HepG2 (cell line): ENCODE measurements at places on chromosomes 1 and 21.
A peak's percentile ranks its signal among the peaks of the same experiment; 100 is the strongest.

DNA sequence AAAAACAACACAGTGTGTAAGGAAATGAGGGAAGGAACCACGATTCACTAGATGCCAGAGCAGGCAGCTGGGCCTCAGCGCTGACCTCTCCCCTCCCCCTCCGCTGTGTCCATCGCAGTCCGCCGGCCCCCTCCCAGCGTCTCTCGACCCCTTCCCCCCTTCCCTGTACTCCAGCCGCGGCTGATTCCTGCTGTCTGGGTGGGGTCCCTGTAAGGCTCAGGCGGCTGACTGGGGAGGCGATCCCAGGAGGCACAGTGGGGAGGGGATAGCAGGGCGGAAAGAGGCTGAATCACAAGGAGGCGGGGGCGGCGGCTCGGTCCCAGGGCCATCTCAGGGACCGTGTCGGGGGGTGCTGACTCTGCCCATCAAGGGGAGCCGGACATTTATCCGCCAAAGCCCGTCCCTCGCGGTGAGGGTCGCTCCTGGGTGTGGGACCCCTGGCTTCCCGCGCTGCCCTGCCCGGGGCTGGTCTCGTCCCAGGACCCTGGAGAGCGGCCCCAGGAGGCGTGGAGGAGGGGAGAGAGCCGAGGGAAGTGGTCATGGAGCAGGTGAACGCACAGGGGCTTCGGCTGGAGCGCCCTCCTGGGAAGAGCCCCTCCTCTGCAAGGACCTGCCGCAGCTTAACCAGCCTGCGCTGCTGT, 241.9 kb downstream of the PTPRU start:
- DNase-seq = no peak

- no peak for DNase-seq
These were observed 5.6 kb upstream of the TTC39A start for GRCh38 chr1:51336004-51336403.

GRCh38 chr1:111690306-111690617, 48.9 kb downstream of the INKA2 start:
- DNase-seq = no peak

DNA sequence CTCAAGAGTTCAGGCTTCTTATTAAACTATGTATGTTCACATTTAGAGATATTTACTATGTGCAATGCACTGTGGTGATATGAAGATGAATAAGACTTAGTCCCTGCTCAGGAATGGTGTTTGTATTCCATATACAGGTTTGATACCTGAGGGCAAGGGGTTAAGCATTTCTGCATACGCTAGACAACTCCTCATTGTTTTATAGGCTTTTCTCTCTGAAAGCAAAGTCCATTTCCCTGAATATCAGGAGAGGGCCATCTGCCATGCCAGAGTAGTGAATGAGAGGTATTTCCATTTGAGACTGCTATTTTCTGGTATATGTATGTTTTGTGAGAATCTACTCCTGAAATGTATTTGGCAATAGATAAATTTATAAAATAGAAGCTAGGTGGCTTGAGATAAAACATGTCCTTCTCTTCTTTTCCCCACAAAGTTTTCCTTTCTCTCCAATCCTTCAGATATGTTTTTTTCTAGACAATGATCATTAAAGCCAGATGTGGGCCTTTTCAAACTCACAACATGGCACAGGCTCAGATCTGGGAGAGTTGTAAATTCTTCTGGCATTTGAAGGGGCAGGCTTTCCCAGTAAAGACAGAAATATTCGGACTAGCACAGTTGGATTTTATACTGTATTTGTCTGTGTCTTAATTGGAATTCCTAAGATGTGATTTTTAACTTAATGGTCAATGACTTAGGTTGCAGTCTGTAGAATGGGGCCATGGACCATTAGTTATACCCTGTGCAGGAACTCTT, 73.3 kb upstream of the WDR26 start:
- DNase-seq = peak; percentile 43

GRCh38 chr1:93350322-93350721, 4.6 kb downstream of the DR1 start:
- DNase-seq = no peak

DNA sequence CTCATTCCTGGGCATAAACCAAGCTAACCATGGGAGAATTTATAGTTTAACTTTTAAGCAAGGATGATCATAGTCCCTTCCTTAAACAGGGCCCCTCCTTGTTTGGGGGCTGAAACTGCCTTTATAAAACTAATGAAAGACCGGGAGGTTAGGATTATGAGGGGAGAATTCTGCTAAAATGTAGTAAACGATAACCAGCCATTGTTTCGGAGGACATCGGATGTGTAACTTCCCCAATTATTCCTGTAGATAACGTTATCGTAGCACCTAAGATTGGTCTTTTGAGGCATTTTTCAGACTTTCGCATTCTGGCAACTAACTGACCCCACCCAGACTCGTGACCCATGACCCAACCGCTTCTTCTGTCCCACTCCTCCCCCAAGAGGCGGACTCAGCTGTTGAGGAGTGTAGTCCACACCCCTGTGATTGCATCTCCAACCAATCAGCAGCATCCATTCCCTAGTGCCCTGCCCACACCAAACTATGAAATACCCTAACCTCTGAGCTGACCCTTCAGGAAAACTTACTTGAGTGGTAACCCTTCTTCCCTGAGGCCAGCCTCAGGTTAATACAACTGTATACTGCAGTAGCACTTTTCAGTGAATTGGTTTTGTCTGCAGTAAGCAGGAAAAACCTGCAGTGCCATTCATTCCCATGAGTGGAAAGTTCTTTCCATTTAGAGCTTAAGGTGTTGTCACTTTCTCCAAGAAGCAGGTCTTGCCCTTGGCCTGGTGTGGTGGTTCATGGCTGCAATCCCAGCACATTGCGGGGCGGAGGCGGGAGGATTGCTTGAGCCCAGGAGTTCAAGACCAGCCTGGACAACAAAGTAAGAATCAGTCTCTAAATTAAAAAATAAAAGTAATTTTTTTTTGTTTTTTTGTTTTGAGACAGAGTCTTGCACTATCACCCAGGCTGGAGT, 823 bp upstream of the SYF2 start:
- peak; percentile 91 for DNase-seq

- DNase-seq = no peak
These were observed 160.1 kb downstream of the CTH start for GRCh38 chr1:70571191-70571590.

DNA sequence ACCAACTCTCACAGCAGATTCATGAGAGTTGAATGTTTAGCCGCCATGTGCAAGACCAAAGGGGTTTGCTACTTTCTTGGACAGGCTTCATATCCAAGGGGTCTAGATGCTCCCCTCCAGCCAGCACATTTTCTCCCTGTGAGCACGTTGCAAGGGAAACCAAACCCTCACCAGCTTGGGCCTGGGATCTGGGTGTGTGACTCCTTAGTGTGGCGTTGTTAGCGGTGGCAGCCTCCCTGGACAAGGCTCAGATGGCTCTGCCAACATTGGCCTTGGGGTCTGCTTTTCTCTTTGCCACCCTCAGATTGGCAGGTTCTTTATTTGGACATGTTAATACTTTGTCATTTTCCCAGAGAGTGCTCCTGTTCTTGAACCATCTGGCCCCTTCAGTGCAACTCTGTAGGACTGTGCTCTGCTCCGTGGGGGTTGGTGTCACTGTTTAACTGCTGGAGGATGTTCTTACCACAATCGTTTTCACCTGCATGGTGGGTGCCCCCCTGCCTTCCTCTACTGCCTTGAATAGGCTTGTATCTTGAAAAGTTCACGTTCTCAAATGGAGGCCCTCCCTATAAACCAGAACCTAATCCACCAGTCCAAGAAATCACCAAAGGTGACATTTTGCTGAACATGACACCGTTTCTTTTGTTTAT, 13.4 kb downstream of the ABCG1 start:
- no peak for DNase-seq

- no peak for DNase-seq
These were observed 256.5 kb downstream of the ZNF648 start for GRCh38 chr1:181804989-181805388.

DNA sequence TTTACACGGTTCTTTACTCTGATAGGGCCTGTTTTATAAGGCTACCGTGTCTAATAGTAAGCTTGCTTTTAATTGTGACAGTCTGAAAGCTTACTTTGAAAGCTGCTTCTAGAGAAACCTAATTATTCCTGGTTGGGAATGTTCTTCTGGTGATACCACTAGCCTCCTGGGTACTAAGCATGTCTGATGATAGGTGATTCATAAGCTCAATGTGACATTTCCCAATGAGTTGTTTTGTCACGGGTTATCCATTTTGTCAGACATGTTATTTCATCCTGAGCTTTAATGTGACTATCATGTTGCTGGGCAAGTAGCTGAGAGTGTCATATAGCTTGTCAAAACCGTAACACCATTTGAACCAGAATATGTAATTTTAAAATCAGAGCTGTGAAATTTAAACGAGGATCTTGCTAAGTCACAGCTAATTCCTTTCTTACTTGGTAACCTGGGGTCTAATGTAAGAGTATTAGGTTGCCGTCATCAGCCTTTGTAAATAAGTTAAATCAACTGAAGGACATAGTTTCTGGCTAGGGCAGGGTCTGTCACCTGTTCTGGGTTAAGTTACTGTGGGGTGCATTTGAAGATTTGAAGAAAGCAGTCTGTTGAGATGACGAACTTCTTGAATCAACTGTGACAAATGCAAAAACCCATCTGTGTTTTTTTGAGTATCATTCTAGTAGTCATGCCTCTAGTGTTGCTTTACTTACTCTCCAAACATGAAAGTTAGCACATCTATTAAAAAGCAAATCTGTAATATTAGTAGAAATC, 529.2 kb downstream of the USP25 start:
- no peak for DNase-seq

DNA sequence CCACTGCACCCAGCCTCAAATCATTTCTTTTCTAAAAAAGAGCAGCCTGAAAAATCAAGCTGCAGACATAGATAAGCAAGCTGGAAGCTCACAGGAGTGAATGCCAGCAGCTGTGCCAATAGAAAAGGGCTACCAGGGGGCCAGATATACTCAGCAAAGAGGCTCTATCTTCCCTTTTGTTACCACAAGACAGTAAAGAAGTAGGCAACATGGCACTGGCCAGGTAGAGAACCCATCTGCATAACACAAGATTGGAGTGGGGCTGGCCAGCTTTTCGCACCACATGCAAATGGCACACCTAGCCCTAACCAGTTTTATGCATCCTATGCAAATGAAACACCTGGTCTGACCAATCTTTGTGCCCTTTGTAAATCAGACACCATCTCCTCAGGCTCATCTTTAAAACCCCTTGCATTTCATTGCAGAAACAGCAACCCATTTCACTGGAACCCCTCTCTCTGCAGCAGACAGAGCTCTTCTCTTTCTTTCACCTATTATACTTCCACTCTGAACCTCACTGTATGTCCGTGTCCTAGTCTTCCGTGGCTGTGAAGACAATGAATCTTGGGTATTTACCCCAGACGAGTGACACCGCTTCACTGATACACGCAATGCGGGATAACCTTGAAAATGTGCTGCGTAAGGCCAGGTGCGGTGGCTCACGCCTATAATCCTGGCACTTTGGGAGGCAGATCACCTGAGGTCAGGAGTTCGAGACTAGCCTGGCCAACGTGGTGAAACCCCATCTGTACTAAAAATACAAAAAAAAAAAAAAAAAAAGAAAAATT, 15.1 kb downstream of the CASP9 start:
- DNase-seq = no peak

DNA sequence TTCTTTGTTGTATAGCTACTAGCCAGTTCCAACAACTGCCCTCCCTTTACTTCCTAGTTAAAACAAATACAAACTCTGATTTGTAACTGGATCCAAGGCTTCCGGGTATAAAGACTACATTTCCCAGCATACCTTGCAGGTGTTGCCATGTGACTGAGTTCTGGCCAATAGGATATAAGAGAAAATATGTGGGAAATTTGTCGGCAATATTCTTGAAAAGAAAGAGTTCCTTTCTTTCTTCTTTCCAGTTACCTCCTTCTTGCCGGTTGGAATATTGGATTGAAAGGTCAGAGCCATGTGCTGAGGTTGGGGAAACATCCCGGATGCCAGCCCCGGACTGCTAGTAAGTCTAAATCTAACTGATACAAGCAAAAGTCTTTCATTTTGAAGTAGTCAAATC, 23.0 kb upstream of the ZBTB40 start:
- DNase-seq = peak; percentile 75
